ENCODE measurements at places on chromosomes 3 and 15.

- no peak for DNase-seq
Observed at GRCh38 chr3:118151164-118151563, 883.5 kb downstream of the IGSF11 start.

DNA sequence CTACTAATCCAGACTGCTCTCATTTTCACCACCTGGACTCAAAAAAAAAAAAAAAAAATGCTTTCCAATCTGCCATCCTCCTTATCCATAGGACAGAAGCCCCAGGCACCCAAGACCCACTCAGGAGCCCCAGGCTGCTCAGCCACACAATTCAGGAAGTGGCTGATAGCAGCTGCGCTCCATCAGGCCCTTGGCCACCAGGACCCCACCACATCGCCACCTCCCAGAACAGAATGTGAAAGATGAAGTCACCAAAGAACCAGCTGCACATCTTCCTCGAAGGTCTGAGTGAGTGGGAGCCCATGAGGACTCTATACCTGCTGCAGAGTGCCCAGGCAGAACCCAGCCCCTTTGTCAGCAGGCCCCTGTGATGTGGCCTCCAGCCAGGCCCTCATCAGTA is 19.5 kb downstream of the POC1A start:
- DNase-seq, result no peak

DNA sequence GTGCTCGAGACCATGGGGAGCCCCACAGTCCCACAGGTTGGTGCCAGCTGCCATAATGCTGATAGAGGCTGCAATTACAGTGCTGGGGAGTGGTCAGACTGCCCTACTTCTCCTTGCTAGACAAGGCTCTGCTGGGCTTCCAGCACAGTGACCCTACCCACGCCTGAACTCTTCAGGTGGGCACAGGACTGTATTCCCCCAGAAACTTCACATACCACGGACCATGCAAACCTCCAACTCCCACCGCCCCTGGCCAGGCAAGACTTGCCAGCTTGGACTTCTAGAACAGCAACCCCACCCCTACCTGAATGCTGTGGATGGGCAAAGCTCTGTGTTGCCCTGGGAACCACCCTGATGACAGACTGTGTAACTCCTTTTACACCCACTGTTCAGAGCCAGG is 885.3 kb downstream of the SI start:
- DNase-seq, result no peak

DNA sequence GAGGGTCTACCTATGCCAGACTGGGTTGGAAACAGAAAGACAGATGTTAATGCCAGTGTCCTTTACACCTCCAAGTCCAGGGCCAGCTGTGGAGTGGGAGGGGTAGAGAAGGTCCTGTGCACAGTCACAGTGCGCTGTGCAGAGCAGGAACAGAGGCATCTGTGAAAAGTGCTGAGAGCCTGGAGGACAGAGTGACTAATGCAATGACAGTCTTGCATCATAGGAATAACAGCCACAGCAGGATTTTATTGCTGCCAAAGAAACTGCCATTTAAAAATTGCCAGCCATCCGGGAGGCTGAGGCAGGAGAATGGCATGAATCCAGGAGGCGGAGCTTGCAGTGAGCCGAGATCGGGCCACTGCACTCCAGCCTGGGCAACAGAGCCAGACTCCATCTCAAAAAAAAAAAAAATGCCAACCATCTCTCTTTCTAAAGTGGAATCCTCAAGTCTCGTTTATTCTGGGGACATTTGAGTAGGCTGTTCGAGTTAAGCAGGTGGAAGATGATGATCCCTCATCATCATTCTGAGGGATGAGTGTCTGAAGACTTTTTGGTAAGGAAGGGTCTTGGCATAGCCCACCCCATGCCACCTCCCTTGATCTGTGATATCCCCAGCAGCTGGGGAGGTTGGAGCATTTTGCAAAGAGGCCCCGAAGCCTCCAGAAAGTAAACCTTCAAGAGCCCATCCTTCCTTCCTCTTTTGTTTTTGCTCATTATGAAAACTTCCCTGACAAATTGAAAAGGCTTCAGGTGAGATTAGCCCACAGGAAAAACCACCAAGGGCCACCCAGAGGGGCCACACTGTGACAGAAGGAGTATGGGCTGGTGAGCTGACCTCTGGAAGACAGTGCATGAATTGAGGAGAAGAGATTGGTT is 7.7 kb downstream of the CCR2 start:
- no peak for DNase-seq

GRCh38 chr15:55196458-55197361 is at the start of gene RSL24D1:
Gene RSL24D1 (minus strand): TSS chr15:55196941. CDS start chr15:55196890, 51 bp downstream.
- peak; percentile 96 for DNase-seq

- DNase-seq, result no peak
Observed at GRCh38 chr3:112137781-112138180, 4.7 kb upstream of the GCSAM start.

DNA sequence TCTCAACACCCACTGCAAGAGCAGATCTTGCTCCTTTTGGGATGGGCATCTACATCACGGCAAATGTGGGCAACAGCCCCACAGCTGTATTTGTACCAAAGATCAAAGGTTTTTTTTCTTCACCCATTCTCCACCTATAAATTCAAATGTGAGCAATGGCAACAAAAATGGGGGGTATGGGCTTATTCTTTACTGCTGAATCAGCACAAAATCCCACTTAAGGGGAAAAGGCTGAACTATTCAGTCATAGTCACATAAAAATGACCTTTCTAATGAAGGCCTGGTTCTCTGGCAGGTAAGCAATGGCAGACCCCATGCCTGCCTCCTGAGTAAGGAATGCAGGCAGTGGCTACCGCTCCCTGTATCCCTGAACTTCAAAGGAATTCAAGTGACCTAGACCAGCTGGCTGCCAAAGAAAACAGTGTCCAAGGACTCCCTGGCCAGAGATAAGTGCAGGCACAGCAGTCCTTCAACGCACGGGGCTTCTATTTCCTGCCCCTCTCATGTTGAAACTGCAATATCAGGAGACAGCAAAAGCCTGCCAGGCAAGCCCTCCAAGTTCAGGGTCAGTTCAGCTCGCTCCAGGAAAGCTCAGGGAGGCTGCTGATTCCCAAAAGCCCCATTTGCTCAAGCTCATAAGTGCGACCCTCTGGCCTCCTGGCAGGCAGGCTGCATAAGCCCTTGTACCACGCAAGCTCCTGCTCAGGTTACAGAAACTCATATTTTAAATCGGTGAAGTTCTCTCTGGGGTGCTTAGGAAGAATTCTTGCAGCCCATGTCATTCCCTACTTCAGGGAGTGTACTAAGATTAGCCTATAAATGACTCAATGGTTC is 134.1 kb downstream of the PDZRN3 start:
- no peak for DNase-seq

- no peak for DNase-seq
Observed at GRCh38 chr3:119743921-119744320, 38.0 kb upstream of the NR1I2 start.

GRCh38 chr3:107461721-107462120 is 61.0 kb upstream of the BBX start:
- DNase-seq, result no peak

Measured in anterior cingulate cortex (tissue), 58 donors.